ENCODE measurements at places on chromosomes 1 and 21.

DNA sequence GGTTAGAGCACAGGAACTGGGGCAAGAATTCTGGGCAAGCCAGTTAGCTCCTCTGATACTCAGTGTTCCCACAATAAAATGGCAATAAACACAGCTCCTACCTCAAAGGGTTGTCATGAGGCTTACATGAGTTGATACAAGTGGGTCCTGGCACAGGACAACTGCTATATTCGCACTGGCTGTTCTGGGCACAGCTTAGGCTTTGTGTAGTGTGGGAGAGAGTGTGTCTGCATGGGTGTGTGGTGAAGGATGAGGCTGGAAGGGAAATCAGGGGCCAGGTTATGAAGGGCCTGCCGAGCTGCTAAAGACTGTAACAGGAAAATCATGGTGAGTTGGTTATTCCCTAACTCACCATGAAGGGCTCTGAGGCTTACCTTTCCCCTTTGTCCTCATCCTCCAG lies 18.7 kb downstream of the ETV3 start:
- no peak for DNase-seq

GRCh38 chr1:241518476-241519307 lies 863 bp downstream of the FH start:
- DNase-seq = no peak

GRCh38 chr1:243477731-243478290 lies 222.0 kb downstream of the SDCCAG8 start:
- DNase-seq = no peak

DNA sequence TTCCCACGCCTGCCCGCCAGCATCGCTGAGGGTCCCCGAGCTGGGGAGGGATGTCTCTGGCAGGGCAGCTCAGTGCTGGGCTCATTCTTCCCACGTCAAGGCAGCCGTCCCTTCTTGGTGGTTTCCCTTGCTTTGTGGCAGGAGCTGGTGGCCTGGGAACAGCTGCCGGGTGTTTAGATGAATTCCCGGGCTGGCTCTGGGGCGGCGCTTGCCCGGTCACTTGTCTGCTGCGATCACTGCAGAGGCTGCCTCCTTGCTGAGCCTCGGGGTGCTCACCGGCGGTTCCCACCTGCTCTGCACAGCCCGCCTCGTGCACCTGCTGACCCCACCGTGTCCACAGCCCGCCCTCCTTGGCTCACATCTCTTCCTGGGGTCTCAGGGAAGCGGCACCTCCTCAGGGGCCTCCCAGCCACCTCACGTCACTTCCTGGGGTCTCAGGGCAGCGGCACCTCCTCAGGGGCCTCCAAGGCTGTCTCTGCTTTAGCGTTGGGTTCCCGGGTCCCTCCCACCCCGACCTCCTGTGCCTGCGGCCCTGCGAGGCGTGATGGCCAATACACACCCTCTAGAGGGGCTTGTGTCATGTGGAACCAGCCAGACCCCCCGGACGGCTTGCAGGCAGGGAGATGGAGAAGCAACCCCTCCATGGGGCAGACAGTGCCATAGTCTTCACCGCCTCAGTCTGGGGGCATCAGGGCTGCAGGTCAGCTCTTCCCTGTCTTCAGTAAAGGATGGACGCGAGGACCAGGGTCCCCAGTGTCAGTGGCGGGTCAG lies 13.5 kb downstream of the COL18A1 start:
- DNase-seq = no peak

DNA sequence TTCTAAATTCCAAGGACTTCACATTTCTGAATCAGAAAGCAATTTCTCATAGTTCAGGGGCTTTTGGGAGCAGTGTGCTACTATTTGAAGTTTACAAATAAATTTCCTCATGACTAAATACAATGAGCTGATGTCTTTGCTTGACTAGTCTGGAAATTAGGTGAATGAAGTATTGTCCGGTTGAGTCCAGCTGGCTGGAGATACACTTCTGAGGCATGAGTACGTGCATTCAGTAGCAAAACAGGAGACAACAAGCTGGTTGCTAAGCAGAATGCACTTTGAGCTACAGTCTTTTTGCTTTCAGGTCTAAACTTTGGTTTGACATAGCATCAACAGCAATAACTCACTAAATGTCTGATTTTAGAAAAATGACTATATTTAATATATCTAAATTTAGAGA lies 27.1 kb downstream of the ZNHIT6 start:
- no peak for DNase-seq

GRCh38 chr1:218339267-218339831 lies 5.8 kb upstream of the TGFB2 start:
- DNase-seq = no peak

GRCh38 chr1:36408479-36408878 lies 10.8 kb upstream of the LSM10 start:
- no peak for DNase-seq

DNA sequence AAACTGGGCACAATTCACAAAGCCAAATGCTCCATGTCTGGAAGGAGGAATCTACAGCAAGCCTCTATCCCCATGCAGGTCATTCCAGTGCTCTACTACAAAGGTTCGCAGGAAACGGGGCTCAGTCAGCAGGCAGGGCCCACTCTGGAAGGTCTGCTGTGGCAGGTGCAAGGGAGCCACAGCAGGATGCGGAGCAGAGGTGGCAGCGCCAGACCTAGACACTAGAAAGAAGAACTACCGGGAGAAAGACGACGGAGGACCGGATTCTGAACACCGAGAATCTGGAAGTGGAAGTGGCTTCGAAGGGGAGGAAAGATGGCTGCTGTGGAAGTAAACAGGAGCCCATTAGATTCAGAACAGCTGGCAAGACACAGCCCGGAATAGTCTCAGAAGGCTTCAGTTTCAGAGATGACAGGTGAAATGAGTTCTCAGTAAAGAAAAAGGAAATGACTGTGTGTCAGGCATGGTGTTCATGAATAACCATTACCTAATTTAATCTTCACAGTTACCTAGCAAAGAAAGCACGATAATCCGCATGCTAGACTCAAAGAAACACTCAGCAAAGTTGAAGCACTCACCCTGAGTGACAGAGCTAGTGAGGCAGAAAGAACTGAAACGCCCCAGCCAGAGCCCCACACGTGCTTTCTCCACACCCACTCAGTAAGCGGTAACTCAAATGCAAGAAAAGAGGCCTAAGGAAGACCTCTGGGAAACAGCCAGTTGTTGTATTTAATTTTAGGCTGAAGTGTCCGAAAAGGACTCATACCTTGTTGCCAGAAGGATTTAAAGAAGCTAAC lies 21.4 kb downstream of the SETD4 start:
- no peak for DNase-seq

DNA sequence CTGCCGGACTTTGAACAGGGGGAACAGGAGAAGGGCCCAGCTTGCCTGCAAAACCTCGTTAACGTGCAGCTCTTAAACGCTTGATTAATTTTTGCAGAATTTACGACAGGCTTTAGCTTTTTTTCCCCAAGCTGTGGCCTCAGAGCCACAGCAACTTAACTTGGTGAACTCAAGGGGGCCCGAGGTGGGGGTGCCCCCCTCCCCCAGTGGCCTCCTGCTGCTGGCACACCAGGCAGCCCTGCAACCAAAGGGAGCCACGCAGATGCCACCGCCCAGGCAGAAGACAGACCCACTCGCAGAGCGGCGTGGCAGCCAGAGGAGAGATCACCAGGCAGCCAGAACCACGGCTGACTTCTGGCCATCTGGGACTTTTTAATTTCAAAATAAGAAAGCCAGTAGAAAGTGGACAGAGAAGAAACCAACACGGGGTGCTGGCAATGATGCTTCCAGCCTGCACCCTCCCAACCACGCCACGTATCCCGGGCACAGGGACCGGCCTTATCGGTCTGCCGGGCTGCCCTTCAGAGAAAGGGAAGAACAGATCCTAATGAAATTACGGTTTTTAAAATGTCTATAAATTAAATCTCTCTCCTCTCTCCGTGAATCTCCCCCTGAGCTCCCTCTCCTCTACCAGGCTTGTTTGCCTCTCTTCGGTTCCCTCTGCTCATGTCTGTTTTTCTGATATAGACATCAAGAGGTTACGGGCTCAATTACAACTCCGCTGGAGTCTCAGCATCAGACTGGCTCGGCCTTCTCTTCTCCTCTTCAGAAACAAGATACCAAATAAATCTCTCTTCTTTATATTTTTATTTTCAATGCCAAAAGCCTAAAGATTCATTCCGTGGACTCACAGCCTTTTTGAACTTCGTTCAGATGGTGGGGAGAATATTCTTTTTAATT lies 6.4 kb downstream of the CASZ1 start:
- DNase-seq = no peak

- DNase-seq = no peak
These were observed 28.4 kb downstream of the ZNF281 start for GRCh38 chr1:200381256-200381984.

DNA sequence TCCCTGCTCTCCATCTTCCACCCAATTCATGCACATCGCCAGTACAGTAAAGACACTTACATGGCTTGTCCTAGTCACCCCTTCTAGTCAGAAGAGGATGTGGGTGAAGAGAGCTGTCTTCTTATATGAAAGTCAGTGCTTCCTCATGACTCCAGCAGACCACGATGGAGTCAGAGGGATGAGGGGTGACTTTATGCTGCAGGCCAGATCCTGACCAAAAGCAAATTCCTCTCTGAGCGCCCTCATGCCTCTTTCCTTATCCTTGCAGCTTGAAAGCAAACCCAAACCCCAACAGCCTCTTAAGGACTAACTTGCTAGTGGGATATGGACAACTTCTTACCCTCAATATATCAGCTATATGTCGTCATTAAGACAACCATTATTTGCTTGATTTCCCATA lies 348.2 kb upstream of the DUSP10 start:
- DNase-seq = no peak

DNA sequence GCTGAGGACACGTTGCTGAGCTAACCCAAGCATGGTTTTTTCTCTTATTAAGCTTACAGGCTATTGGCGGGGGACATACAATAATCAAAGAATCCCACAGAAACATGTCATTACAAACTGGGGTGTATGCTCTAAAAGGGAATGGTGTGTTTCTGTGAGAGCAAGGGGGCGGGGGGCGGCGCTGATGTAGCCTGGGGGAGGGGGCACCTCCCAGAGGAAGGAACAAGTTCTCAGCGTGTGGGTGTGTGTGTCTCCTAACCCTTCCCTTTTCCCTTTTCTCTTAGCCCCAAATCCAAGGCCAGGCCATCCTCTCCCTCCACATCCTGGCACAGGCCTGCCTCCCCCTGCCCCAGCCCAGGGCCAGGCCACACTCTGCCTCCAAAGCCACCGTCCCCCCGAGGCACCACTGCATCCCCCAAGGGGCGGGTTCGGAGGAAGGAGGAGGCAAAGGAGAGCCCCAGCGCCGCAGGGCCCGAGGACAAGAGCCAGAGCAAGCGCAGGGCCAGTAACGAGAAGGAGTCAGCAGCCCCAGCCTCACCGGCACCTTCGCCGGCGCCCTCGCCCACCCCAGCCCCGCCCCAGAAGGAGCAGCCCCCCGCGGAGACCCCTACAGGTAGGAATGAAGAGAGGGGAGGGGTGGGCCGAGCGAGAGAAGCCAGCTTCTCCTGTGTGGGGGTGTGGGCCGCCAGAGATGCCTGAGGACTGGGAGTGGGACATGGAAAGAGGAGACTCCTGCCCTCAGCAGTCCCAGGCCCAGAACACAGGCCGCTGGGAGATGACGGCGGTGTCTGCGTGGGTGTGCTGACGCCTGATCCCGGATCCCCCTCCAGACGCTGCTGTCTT lies 21.9 kb downstream of the MAP7D1 start:
- no peak for DNase-seq

DNA sequence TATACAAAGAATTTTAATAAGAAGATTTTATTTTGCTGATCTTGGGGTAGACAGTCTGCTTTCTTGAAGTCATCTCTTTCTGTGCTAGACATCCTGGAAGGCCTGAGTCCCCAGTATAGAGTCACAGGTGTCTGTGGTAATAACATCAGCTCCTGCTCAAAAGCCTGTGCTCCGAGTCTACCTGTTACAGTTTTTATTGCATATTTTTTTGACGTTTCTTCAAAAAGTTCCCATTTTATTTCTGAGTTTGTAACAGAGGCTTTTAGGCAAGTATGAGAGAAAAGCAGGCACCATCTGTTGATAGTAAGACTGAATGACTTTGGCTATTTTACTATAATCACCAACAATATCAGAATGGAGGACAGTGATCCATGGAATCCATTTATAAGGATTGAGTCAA lies 58.0 kb upstream of the WDR26 start:
- DNase-seq = no peak

- no peak for DNase-seq
These were observed 477 bp downstream of the ICMT start for GRCh38 chr1:6235296-6235677.

DNA sequence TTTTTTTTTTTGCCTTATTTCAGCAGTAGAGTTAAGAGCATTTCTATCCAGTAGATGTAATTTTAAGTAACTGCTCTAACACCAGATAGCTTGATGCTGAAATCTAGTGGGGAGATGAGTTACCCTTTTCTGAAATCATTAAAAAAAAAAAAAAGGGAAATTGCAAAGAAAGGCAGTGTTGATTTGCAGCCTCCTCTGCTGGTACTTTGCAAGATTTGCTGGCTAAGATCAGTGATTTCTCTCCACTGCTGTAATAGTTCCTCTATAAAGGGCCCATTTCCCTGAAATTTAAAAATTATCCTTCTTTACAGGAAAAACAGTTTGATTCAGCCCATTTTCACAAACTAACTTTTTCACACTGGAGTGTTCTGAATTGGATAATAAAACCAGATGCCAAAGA lies 120.6 kb downstream of the PTBP2 start:
- DNase-seq = no peak

DNA sequence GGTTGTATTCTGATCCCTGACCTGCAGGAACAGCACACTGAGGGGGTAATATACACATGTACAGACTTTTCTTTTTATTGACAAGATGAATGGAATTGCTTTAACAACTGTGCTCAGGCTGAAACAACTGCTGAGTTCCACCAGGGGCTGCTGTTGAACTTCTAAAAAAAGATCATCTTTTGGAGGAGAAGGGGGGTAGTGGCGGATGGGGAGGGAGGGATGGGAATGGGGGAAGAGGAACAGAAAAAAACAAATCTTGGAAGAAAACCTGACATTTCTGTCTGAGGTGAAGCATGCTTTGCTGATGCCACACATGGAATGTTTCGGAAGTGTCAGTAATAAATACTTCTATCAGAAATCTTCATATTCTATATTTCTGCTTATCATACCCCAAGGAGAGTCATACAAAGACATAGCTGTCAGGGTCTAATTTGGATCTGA lies 75.0 kb downstream of the RWDD3 start:
- DNase-seq = no peak

GRCh38 chr1:232499188-232499587 lies 130.7 kb downstream of the SIPA1L2 start:
- DNase-seq = no peak

DNA sequence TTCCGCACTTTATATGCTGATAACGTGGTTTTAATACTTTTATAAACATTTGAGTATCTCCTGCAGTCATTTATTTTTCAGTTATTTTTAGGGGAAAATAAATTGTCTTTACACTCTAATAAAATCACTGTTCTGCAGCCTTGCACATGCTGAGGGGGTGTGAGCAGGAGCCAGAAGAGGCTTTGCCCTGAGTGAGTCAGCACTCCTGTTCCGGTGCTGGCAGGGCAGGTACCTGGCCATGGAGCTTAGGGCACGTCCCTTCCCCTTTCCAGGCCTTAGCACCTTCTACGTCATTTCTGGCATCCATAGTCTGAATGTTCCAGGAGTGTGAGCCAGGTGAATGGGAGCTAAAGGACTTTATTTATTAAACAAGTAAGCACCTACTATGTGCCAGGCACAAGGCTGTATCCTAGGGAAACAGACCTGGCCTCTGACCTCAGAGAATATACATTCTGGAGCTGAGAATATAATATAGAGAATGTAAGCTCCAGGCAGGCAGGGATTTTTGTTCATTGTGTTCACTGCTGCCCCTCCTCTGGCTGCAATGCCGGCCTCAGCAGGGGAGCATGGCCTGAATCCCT lies 402.9 kb downstream of the PTPRU start:
- no peak for DNase-seq

- no peak for DNase-seq
These were observed 256.7 kb upstream of the SNX7 start for GRCh38 chr1:98404866-98405265.

- DNase-seq = no peak
These were observed 73.8 kb upstream of the TMPRSS2 start for GRCh38 chr21:41581592-41582228.

Data from omental fat pad (tissue), 4 donors.